ENCODE measurements at places on chromosomes 2 and 18.

DNA sequence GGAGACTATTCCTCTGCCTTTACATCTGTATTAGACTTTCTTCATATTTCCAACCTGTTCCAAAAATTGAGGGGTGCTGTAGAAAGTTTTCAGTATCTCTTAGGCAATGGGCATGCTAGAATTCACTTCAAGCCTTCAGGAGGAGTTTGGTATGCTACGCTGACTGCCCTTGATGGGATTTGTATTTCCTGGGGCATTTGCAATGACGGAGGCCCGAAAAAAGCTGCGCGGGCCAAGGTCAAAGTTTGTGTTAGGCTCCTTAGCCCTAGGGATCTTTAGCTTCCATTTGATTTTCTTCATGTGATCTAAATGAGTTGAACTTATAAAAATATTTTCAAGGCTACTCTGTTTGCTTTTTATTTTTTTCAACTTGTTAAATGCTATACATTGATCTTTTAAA, 5.1 kb downstream of the CPS1 start:
- DNase-seq = no peak

DNA sequence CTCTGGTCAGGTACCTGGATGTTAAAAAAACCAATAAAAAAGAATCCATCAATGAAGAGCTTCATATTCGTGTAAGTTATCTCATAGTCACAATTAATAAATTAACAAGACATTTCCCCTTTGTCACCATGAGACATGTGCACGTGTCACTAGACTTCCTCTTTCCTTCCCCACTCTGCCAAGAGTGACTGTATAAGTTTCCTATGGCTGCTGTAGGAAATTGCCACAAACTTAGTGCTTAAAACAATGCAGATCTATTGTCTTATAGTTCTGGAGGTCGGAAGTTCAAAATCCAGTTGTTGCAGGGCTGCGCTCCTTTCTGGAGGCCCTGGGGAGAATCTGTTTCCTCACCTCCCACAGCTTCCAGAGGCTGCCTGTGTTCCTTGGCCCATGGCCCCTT, 35.8 kb downstream of the SLC9A4 start:
- no peak for DNase-seq

DNA sequence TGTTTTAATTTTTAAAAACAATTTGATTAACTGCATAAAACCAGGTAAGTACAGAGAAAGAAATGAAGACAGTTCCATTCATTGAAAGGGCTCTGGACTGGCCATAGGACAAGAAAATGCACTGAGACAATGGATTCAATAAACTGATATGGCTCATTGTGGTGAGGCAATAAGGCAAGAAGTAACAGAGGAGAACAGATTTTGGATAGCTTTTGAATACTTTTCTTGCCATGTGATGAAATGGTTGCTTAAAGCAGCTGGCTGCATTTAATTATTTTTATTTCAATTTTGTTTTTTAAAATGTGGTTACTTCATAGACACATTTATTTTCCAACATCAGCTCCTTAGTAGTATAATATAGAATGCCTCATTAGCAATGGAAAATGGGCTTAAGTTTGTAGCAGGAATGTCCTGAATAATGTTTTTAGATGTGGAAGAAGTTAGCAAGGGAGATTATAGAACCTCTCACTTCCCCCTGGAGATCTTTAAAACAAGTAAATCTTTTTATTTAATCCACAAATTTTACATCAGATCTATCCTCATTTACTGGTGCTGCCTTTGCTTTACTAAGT, 646.9 kb upstream of the ZEB2 start:
- no peak for DNase-seq

DNA sequence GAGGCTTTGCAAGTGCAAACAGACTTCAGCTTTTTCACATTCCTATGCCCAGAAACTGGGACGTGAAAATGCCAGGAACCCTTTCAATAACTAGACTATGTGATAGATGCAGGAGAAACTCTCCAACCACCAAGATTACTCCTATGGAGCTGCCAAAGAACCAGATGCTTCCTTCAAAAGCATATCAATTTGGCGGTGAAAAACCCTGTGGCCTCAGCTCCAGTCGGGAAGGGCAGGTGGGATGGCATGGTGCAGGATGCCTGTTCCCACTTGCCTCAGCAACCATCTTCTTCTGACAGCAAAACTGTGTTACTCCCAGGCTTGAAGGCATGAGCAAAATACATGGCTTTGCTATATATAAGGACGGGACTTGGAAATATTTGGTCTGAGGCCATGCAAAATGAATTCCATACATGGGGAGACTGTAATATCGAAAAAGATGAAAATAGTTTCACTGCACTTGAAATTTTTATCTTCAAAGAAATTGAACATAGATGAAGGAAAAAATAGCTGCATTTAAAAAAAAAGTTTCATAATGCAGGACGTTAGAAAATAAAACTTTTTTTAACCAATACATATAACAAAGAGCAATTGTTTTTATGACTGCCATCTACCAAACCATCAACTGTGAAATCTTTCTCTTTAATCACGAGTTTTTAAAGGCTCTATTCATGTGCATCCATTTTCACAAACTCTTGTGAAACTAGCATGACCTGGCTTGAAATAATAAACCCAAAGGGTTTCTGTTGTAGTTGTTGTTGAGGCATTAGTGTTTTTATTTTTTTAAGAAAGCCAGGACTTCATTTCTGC, 99.1 kb downstream of the AFF3 start:
- DNase-seq = no peak

- DNase-seq = no peak
Observed at GRCh38 chr18:79384151-79384807, 11.5 kb upstream of the NFATC1 start.

- peak; percentile 7 for DNase-seq
Observed at GRCh38 chr2:159891917-159892730, 94.1 kb upstream of the CD302 start.

- peak; percentile 17 for DNase-seq
Observed at GRCh38 chr18:25351777-25352628, at the start of gene ZNF521. Gene ZNF521 (minus strand): TSS chr18:25352166. CDS start chr18:25350946, 1,220 bp downstream.

DNA sequence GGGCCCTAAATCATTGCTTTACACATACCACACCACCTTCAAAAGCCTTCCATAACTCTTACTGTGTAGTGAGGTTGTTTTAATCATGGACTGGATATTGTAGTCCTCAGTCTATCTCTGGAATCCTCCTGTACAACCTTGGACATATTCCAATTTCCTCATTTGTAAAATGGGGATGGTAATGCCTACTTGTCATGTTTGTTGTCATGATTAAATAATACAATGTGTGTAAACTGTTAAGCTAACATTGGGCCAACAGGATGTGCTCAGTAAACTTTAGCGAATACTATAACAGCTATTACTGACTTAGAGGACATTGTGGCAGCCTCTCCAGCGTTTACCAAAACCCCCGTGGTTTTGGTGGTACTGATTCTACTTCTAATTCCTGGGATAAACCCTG, 74.7 kb upstream of the PTPRM start:
- DNase-seq = no peak

- no peak for DNase-seq
Observed at GRCh38 chr18:70499218-70499691, 210.4 kb downstream of the SOCS6 start.

DNA sequence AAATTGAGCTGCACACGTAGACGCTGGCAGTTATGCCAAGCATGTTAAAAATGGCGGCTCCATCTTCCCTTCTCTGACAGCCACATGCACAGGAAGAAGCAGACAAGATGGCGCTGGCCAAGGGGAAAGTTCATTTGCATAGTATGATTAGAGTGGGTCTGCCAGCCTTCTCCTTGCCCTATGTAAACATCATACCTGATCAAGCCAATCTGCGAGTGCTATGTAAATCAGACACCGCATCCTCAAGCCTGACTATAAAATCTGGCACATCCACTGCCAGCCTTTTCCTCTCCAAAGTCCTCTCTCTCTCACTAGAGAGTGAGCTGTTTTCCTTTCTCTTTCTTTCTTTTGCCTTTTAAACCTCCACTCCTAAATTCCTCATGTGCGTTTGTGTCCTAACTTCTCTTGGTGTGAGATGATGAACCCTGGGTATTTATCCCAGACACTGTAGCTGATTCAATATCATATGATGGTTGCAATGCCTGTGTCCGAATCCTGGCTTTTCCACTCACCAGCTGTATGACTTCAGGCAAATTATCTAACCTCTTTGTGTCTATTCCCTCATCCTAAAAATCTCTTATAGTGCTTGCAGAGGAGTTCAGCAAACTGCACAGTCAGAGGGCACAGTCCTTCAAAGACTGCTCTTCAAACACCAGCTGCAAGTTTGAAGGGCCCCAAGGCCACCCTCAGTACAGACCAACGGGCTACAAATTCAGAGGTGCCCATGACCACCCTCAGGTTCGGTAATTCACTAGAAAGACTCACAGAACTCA, 39.3 kb upstream of the ITSN2 start:
- no peak for DNase-seq

- DNase-seq = no peak
Observed at GRCh38 chr2:135030826-135031225, 16.4 kb downstream of the MAP3K19 start.

- no peak for DNase-seq
Observed at GRCh38 chr2:121682396-121683298, 33.4 kb upstream of the CLASP1 start.

- DNase-seq = no peak
Observed at GRCh38 chr2:232236200-232236599, 142.4 kb upstream of the ALPP start.

DNA sequence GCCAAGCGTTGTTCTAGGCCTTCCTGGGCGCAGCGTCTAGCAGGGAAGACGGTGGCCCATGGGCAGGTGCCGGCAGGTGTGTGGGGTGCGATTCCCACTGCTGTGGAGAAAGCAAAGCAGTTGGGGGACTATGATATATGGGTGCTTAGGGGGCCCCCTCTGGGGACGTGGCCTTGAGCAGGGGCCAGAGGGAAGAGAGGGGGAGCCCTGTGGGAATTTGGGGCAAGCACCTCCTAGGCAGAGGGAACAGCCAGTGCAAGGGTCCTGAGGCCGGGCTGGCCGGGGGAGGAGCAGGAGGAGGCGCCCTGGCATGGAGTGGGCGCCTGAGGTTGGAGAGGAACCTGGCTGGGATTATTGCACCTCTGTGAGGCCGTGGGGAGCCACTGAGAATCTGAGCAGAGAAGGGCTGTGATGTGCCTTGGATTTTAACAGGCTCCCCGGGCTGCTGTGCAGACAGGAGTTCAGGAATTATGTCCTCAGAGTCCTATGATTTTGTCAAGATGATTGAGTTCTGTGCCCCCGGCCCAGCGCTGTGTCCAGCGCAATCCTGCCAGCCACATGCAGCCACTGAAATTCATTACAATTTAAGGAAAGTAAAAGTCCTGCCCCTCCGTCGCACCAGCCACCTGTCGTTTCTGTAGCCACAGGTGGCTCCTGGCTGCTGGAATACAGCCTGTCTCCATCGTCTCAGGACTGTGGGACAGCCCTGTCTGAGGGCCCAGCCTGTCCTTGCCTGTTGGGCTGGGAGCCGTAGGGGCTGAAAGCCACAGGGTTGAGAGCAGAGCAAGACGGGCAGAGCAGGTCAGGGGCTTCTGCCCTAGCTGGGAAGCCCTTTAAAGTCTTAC, 9.1 kb upstream of the KLHL30 start:
- no peak for DNase-seq

DNA sequence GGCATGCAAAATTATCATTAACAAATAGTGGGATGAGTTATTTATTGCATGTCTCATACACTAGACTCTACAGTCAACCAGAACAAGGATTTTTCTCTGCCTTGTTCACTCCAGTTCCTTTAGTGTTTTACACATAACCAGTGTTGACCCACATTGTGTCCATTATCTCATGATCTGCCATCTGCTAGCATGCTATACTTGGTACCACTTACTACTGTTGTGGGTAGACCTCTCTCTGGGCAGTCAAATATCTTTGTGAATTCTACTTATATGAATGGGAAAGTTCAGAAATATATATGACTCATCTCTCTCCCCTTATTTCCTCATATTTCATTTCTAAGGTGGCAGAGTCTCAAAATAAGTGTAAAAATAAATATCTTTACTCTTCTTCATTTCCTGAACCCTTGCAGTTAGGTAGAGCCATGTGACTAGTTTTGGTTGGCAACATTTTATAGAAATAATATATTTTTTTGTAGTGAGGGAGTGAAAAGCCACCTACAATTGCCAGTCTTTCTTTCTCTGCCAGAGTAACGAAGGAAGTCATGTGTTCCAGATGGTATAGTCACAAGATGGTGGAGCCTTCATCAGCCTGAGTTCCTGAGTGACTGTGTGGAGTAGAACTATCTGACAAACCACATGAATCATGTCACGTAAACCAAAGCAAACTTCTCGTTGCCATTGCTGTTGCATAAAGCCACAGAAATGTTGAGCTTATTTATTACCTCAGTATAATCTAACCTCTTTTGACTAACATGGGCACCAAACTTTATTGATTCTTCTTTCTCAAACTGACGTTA, 704.0 kb downstream of the RNF144A start:
- DNase-seq = no peak

DNA sequence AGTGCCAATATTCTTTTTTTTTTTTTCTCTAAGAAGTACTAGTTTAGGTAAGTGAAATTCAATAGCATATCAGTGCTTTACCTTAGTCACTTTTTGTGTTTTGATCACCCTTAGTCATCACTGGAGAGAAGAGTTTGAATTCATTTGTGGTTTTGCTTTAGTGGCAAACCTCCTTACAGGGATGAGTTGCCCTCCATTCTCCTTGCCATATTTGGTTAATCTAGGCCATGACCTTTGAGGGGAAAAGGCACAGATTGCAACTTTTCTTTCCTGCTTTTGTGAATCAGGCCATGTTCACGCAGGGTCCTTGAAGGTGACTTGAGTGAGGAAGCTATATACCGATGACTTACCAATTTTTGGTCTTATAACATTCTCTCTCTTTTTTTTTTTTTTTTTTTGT, 34.4 kb downstream of the PLEKHA3 start:
- DNase-seq = no peak

- DNase-seq = no peak
Observed at GRCh38 chr2:142980246-142981068, 103.0 kb downstream of the KYNU start.

GRCh38 chr2:110783196-110783873, 51.0 kb downstream of the ACOXL start:
- DNase-seq = no peak

DNA sequence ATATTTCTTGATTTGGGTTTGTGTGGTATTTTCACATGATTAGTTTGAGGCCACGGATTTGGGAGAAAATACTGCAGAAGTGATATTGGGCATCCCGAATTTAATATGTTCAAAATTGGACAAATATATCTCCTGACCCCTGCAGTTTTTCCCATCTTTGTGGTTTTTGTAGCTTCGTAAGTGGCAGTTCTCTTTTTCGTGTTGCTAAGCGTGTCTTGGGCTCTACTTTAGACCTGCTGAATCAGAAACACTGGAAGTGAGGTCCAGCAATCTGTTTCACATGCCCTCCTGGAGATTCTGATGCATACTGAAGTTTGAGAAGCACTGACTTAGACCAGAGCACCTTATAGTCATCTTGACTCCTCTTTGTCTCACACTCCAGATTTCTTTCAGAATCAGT, 98.3 kb downstream of the EPB41L5 start:
- DNase-seq = no peak
